Stimulated activated CD8-positive, alpha-beta memory T cell treated with anti-CD3 and anti-CD28 coated beads, Interleukin-15, amount 100 ng/mL, for 1 hour (primary cell): ENCODE measurements at places on chromosomes 2 and 18.

GRCh38 chr2:25190536-25190935 lies 22.2 kb upstream of the POMC start:
- no peak for DNase-seq

- no peak for DNase-seq
Observed at GRCh38 chr2:68251855-68252399, 405 bp downstream of the PPP3R1 start.

- DNase-seq: no peak
Observed at GRCh38 chr2:18610651-18611050, 21.3 kb upstream of the NT5C1B start.

DNA sequence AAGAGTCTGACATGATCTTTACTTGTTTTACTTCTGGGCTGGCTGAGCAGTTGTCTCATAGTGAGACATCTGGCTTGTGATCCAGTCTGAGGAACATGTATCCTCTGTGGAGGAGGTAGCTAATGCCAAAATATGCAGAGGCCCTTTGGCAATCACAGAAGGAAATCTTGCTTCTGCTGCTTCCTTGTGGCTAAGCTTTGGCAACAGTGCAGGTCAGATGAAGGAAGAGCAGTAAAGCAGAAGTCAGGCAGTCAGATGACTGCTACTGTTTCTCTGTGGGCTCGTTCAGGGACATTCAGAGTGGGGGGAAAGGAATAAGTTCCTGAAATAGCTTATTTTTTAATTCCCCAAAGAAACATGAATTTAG lies 22.3 kb downstream of the DOK1 start:
- no peak for DNase-seq

DNA sequence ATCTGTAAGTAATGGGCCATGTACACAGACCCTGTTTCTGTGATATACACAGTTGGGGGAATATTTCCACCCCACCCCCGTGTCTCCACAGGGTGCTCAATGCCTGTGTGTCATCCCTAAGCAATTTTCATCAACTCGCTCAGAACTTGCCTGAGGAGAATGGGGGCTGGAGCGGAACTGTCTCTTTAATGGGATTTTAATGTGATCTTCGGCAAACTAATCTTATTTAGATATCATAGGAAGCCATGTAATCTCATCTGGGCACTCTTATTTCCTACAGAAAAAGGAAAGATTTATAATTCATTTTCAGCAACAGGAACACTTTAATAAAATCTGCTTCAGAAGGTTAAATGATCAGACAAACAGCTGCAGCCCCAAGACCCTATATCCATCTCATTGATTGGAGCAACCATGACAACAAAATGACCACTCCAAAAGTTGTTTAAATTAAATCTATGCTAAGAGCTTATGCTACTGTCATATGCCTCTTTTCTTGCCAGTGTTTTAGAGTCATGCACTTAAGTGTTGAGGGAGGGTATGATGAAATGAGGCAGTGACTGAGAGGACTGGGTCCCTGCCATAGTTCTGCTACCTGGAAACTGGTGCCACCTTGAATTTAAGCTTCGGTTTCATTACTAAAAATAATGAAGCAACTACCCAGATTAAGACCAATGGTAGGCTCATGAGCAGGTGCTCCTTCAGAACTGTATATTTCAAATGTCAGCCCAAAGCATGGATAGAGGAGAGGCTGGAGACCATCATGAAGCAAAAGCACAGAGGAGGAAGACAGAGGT lies 183.1 kb upstream of the DDX18 start:
- no peak for DNase-seq

DNA sequence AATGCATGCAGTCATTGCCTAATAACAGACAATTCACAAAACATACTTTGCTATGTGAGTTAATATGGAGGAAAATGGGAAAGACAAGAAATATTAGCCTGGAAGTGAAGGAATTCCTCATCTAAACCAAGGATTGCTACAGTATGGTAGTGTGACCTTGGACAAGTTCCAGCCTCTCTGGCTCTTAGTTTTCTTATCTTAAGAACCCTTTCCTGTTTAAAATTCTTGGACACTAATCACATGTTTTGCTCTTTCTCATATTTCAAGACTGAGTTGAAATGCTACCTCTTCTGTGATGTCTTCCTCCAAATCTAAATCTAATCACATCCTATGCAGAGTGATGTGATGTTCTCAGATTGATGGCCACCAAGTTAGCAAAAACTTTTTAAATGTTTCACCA lies 20.8 kb upstream of the ADAM23 start:
- no peak for DNase-seq

DNA sequence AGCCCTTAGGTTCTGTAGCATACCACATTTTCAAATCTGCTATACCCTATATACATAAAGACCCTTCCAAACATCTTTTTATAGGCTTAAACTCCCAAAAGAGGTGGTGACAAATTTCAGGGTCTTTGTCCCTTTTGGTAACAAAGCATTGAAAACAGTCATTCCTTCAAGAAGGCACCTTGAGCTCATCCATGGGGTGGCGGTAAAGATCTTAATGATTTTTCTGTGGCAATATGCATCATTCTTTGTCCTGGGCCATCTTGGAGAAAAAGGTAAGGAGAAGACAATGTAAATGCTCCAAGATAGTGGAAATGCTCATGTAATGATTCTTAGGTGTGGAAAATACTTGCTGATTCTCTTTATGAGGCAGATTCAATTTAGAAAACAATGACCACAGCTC lies 890.5 kb downstream of the CNTNAP5 start:
- no peak for DNase-seq

GRCh38 chr2:3827673-3828575 lies 124.5 kb downstream of the DCDC2C start:
- no peak for DNase-seq

- no peak for DNase-seq
Observed at GRCh38 chr18:11498821-11499220, 110.6 kb upstream of the SLC35G4 start.

- no peak for DNase-seq
Observed at GRCh38 chr2:172597176-172597842, 41.4 kb downstream of the PDK1 start.

GRCh38 chr2:48824116-48824515 lies 68.6 kb upstream of the LHCGR start:
- no peak for DNase-seq

GRCh38 chr2:16038621-16039020 lies 98.3 kb downstream of the MYCN start:
- DNase-seq: no peak

GRCh38 chr2:219581346-219581745 lies 9.2 kb downstream of the INHA start:
- no peak for DNase-seq

DNA sequence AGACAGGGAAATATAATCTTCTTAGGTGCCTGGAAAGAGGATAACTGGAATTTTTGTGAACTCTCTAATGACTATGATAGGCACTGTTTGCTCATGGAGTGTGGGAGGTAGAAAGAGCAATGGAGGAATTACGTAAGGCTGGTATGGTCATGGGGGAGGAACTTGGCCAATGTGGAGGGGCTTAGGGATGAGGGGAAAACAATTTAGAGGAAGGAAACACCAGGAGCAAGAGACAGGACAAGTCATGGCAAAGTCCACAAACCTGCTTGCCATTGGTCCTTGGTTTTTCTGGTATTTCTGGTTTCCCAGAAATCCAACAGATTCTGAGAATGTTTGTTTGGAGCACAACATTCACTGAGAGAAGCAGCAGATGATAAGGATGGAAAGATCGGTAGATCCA lies 274.2 kb downstream of the DYSF start:
- no peak for DNase-seq

DNA sequence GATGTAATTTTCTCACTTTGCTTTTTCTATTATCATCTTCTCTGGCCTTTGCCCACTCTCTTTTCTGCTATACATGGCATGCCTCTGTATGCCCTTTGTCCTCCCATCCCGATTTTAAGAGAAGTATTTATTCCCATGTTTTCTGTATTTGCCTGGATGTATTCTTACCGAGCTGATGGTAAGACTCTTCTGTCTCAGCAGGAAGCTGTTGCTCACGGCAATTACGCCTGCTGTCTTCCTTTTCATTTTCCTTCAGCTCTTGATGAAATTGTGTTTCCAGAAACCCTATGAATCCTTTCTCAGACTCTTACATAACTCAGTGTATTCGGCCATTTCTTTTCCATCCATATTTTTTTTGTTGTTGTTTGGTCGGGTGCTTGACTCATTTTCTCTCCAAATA lies 121.6 kb downstream of the SP3 start:
- no peak for DNase-seq

- no peak for DNase-seq
Observed at GRCh38 chr2:44186810-44187209, 18.1 kb downstream of the PPM1B start.

GRCh38 chr2:62194558-62195420 lies 1.1 kb upstream of the B3GNT2 start:
- no peak for DNase-seq

DNA sequence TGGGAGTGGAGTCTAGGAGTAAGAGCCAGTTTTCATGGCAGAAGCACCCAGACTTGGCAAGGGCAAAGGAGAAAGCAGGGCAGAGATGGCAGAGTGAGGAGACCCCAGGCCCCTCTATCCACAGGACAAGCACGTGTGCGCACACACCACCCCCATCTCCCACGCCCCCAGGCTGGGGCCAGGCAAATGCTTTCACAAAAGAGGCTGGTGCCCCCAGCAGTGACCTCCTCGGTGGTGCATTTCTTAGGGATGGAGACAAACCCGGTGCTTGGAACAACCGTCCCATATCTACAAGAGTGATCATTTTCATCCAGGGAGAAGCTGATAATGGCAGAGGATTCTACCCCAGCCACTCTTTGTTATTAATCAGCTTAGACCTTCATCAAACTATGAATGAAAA lies 62.0 kb downstream of the KCNF1 start:
- DNase-seq: no peak

- DNase-seq: no peak
Observed at GRCh38 chr2:55916473-55917049, 7.0 kb downstream of the EFEMP1 start.

DNA sequence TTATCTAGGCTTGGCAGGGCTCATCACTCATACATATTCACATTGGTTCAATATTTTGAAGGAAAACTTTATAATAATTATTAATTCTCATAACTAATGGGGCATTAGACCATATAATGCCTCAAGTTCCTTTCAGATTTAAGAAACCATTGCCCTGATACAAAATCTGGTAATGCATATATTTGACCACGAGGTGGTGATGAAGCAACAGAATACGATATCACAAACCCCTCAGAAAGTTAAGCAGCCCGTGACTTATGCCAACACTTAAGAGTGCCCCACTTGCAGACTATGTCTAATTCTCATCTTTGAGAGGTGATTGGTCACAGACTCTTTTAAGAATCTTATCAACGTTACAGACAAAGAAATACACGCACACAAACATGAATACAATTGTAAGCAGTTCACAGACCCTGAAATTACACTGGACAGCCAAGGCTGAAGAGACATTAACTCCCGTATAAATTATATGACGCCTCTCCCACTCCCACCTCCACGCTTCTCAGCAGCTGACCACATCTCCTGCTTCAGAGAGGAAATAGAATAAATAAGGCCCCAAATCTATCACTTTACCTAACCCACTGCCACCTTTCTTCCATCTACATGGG lies 20.7 kb upstream of the DNAH6 start:
- no peak for DNase-seq

DNA sequence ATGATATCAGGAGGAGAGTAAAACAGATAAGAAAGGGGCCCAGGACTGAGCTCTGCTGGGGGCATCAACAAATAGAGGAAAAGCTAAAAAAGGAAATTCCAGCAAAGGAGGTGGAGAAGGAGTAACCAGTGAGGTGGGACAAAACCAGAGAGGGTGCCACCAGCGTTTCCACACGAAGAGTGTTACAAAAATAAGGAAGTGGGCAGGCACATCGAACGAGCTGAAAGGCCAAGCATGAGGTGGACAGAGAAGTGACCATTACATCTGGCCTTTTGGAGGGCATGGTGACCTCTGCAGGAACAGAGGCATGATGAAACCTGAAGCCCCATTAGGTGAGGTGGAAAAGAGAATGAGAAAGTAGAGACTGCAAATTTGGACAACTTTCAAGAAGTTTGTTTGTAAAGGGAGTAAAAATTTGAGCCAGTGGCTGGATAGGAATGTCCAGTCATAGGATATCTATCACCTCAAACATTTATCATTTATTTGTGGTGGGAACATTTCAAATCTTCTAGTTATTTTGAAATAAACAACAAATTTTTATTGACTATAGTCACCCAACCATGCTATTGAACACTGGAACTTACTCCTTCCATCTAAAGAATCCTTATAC lies 18.4 kb upstream of the VIT start:
- DNase-seq: no peak

DNA sequence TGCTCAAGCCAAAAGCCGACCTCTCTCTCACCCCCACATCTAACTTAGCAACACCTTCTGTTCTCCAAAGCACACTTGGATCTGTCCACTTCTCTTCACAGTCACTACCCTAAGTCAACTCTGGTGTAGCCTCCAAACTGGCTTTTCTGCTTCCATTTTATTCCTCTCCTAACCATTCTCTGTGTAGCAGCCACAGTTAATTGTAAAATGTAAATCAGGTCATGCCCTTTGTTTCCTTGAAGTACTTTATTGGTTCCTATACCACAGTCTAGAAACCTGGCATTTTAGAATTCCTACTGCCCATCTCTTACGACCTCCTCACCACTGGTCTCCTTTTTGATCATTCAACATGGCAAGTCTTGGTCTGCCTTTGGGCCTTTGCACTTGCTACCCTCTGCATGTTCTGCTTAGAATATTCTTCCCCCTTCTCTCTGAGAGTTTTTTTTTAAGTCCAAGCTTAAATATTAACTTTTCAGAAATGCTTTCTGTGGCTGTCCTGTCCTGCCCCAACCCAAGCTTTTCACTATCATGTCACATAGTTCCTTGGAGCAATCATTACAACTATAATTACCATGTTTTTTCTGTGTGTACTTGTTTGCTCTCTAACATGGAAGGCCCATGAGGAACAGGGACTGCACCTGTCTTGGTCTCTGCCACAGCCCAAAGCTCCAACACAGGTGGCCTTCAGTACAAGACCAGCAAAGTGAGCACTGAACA lies 42.9 kb downstream of the PLA2R1 start:
- no peak for DNase-seq

GRCh38 chr2:156817430-156817829 lies 381.3 kb downstream of the GPD2 start:
- DNase-seq: no peak

GRCh38 chr2:66440708-66441497 lies 6.0 kb downstream of the MEIS1 start:
- no peak for DNase-seq

GRCh38 chr2:39918886-39919285 lies 139.8 kb upstream of the THUMPD2 start:
- DNase-seq: no peak

- no peak for DNase-seq
Observed at GRCh38 chr2:219278655-219279150, 463 bp upstream of the DNAJB2 start.

DNA sequence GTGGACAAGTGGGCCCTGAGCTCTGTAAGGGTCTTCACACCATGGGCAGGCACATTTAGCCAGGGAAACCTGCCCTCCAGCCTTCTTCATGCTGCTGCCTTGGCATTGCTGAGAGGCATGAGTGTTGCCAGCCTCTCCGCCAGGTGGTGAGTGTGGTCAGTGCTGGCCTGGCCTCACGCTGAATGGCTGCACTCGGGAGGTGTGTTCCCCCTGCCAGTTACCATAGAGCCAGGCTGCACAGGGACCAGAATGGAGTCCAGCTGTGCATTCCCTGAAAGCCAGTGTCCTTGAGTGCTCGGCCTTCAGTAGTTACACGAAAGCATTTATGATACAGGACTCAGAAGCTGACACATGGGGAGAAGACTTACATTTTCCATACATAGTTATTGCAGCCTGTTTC lies 139.7 kb downstream of the ATP9B start:
- DNase-seq: no peak

- no peak for DNase-seq
Observed at GRCh38 chr2:47485177-47485576, 82.2 kb downstream of the MSH2 start.

- DNase-seq: no peak
Observed at GRCh38 chr2:151380580-151381235, 23.3 kb downstream of the TNFAIP6 start.
